Right cardiac atrium (tissue), 5 donors: ENCODE measurements at places on chromosomes 12 and 14. TPM values are rescaled to one million over a fixed set of nuclear protein-coding genes. Genes with fewer than 3 reads are reported as not detected.

SMCO2 gene
- polyA plus RNA-seq: 0.14 TPM

FAR2 gene
- polyA plus RNA-seq: 2.5 TPM

ARMH4 gene
- 2.1 TPM for polyA plus RNA-seq

TAS2R46 gene
- polyA plus RNA-seq: not detected

ABHD12B gene
- polyA plus RNA-seq: not detected

LRRIQ1 gene
- polyA plus RNA-seq: 0.07 TPM

HHIPL1 gene
- polyA plus RNA-seq: 0.75 TPM

STYK1 gene
- polyA plus RNA-seq: 0.02 TPM

MAPKAPK5 gene
- polyA plus RNA-seq: 12.6 TPM

TBC1D30 gene
- polyA plus RNA-seq: 0.57 TPM

EEF1AKMT3 gene
- polyA plus RNA-seq: 0.95 TPM

PXMP2 gene
- 36.8 TPM for polyA plus RNA-seq

ALDH1L2 gene
- polyA plus RNA-seq: 1.2 TPM

NTS gene
- polyA plus RNA-seq: 1.1 TPM
